ENCODE measurements at places on chromosomes 11 and 22.

- DNase-seq, result no peak
Measured at GRCh38 chr22:20424932-20425565, 12.6 kb downstream of the SCARF2 start.

DNA sequence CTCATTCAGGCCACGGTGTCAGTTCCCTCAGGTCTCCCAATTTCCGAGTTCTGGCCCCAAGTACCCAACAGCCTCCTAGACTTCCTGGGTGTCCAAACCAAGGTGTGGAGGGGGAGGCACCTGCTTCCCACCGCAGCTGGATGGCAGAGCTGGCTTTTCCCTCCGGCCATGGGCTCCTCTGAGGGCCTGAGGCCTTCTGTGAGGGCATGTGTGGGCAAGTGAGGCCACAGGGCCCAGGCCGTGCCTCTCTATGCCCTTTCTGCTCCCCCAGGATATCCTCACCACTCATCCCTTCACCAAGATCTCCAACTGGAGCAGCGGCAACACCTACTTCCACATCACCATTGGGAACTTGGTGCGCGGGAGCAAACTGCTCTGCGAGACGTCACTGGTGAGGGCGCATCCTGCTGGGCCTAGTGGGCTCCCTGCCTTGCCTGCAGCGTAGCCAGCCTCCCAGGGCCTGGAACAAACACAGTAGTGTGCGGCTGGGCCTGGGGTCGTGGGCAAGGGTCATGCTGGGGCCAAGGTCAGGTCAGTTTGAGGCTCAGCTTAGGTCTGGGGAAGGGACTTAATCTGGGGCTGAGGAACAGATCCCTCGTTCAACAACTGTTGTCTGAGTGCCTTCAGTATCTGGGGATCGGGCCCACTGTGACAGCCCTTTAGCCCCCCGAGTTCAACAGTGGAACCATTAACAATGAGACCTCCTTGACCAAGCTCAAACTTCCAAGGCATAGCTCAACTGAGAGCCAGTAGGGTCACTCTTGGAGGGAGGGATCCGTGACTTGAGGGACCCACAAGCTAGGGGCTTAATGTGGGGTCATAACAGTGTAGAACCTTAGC is 85.8 kb downstream of the MYO7A start:
- no peak for DNase-seq

- DNase-seq, result peak; percentile 90
Measured at GRCh38 chr11:71433648-71434450, 14.3 kb downstream of the DHCR7 start.

- DNase-seq, result no peak
Measured at GRCh38 chr11:61482513-61482912, 26.0 kb upstream of the LRRC10B start.

DNA sequence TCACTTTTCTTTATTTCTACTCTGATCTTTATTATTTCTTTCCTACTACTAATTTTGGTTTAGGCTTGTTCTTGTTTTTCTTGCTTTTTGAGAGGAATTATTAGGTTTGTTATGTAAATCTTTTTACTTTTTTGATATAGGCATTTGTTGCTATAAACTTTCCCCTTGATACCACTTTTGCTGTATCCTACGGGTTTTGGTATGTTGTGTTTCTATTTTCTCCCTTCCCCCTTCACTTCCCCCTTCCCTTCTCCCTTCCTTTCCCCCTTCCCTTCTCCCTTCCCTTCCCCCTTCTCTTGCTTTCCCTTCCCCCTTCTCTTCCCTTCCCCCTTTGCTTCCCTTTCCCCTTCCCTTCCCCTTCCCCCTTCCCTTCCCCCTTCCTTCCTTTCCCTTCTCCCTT is 529.6 kb downstream of the RAB38 start:
- no peak for DNase-seq

DNA sequence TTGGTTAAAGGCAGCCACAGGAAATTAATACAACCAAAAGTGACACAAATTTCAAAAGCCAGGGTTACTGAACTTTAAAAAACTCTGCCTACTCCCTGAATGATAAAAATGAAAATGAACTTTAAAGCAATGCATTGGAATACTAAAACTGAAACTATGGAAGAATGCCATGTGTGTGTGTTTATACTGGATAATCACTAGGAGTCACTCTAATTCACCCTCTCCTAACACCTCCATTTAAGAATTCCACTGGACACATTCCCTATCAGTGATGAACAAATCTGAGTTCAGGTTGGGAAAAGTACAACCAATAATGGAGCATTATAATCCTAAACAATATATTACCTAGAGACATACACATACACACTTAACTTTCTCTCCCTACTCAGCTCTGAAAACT is 27.5 kb upstream of the PLAAT3 start:
- no peak for DNase-seq

DNA sequence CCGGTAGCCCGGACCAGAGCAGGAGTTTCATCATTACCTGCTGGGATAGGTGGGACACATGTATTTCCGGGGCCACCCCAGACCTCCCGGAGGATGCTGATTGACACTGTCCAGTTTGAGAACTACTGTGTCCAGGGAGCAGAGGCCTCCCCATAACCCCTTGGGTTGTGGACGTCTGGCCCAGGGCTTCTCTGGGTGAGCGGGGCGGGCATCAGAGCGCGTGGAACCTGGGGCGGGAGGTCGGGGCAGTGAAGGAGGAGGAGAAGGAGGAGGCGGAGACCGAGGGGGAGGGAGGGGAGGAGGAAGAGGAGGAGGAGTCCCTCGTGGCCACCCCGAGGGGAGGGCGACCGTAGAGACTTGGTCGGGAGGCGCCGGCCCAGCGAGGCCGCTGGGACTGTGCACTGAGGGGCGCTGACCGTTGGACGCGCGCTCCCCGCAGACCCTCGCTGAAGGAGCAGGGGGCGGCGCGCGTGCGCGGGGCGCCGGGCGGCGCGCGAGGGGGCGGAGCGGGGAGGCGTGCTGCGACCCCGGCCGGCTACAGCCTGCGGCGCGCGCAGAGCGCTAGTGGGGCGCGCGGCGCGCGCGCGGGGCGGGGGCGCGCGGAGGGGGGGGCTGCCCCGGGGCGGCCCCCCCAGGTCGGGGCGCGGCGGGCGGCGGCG is at the start of gene GRK3:
Gene GRK3, plus strand, starts transcription at position 356 of the 659 bp plus-strand sequence. CDS start 366 bp downstream, outside the sequence.
- peak; percentile 73 for DNase-seq

GRCh38 chr11:94583213-94583865 is 16.2 kb downstream of the PIWIL4 start:
- no peak for DNase-seq

- DNase-seq, result peak; percentile 46
Measured at GRCh38 chr11:20599221-20600019, at the start of gene SLC6A5. Gene SLC6A5 (plus strand): TSS chr11:20599608. CDS start chr11:20599673, 65 bp downstream.

DNA sequence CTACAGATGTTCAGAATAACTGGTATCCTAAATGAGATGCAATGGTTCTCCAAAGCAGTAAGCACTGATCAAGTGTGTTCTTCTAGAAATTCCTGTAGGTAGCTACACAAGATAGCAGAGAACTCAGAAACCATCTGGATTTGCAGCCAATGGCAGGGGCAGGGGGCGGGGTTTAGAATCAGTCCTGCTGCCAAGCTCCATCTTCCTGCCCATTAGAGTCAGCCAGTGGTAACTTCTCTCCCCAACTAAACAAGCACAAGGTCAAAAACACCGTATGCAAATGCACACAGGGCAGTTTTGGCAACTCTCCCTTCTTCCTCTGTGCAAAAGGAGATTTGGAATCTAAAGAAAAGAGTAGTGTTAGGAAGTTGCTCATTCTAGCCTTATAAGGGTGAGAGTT is 237.5 kb upstream of the CCDC90B start:
- DNase-seq, result no peak

DNA sequence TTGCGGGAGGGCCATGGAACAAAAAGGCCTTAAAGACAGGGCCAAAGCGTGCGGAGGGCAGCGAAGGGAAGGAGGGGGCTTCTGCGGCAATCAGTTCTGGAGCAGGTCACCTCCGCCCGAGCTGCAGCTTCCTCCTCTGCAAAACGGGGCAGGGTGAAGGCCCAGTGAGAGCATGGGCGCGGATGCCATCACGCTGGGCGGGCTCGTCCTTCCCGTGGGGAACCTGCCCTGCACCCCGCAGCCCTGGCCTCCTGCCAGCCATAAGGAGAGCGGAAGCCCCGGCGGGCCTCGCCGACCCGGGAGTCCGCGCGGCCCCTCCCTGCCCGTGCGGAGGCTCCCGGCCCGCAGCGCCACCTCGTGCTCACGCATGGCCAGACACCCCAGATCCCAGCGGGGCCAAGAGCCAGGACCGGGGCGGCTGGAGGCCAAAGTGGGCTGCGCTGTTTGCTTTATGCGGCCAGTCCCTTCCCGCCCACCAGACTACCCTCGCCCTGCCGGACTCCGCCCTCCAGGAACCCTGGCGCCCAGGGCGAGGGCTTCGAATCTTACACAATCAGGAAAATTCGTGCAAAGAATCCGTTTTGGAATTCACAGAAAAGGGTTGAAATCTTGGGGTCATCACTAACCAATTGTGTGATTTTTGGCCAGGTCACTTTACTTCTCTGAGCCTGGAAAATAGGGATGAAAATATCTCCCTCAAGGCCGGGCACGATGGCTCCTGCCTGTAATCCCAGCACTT is 16.1 kb downstream of the TSKU start:
- peak; percentile 82 for DNase-seq

- peak; percentile 42 for DNase-seq
Measured at GRCh38 chr11:9651899-9652748, 11.8 kb upstream of the SWAP70 start.

GRCh38 chr11:131977231-131977630 is 606.8 kb downstream of the NTM start:
- no peak for DNase-seq

DNA sequence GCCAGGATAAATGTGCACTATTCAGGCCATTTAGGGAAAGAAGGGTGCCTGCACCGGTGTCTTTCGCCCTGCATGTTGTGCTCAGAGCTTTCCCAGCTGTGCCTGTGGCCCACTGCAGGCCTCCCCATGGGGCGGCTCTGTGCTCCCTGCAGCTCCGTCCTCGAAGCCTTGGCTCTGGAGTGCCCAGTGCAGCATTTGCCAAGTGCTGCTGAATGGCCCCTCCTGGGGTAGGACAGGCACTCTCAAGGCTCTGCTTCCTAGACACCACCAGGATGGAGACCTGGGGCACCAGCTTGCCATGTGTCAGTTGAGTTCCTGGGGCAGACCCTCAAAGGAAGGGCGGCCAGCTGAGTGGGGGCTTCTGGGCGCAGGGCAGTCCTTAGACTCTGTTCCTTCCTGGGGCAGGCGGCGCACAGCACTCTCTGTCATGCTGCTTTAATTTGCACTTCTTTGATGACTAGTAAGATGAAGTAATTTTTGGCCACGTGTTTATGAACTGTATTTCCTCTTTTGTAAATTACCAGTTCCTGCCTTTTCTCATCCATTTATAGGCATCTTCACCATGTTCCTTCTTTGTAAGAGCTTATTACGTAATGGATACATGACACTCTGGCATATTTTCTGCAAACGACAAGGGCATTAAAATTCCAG is 32.1 kb upstream of the GNB1L start:
- no peak for DNase-seq

DNA sequence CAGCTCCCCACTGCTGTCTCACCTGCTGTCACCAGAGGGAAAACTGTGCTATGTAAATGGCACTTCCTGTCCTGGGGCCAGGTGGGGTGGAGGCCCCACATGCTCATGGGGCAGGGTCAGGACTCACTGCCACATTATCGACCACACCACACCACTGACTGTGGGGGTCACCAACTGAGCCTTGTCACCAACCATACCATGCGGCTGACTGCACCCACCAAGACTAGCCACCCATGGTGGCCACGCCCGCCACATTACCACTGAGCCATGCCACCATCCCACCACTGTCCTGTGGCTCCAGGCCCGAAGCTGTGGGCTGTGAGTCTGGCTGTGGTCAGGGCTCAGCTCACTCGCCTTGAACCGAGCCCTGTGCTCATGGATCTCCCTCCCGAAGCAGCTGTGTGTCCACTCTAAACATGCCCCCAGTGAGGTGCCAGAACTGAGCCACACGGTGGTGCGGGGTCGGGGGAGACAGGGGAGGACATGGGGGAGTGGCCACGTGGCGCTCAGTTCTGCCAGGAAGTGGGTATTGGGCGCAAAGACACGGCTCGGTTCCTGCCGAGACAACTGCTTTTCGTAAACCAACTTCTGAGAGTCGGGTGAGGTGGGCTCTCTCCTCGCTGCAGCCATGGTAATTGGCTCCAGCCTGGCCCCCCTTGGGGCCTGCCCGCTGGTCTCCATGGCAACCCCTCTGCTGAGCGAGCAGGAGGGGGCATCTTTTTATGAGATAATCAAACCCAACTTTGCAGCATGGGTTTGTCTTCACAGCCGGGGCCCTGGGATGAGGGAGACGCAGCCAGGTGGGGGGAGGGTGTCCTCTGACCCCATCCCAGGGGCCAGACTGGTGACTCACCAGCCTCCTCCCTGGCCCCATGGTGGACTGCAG is 23.2 kb downstream of the RTN4R start:
- DNase-seq, result no peak
